Small intestine (tissue), 16 donors: ENCODE measurements at places on chromosomes 1 and 21. TPM values are rescaled to one million over a fixed set of nuclear protein-coding genes. Genes with fewer than 3 reads are reported as not detected.
A peak's percentile ranks its signal among the peaks of the same experiment; 100 is the strongest.

The TAL1 gene
- polyA plus RNA-seq: 1.4 TPM

DNA sequence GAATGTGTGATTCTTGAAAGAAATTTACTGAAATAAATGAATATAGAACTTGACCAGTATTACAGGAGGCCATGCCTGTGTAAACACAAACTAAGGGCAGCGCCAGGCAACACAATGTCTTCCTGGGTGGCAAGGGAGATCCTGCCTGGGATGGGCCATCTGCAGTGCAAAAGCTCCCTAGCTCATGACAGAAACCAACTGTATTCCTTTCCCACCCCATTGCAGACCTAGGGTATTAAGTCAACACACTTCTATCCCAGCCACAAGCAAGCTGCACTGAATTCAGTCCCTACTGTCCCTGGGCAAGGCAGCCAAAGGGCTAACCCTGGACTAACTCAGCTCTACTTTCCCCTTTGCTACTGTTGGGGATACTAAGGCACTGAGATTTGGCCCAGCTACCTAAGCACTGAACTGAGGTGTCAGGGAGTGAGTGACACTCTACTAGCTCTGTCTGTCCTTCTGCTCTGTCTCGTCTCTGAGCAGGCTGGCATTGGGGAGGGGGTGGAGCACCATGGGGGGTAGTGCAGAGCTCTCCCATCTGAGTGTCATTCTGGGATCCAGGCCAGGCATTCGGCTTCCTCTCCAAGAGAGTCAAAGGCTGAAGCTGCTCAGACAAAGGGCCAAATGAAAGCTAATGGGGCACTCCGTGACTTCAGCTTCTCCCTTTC is 2.5 kb downstream of the INKA2 start:
- no peak overlapping the region for H3K4me3 ChIP-seq
- H3K27me3 ChIP-seq: no peaks in the 10 kb centered on the region
- no peak for DNase-seq
- no peak overlapping the region for H3K27ac ChIP-seq
- H3K4me1 ChIP-seq: peaks cover 31% of the 10 kb centered on the region

The TMCC2 gene
- polyA plus RNA-seq: 0.54 TPM

DNA sequence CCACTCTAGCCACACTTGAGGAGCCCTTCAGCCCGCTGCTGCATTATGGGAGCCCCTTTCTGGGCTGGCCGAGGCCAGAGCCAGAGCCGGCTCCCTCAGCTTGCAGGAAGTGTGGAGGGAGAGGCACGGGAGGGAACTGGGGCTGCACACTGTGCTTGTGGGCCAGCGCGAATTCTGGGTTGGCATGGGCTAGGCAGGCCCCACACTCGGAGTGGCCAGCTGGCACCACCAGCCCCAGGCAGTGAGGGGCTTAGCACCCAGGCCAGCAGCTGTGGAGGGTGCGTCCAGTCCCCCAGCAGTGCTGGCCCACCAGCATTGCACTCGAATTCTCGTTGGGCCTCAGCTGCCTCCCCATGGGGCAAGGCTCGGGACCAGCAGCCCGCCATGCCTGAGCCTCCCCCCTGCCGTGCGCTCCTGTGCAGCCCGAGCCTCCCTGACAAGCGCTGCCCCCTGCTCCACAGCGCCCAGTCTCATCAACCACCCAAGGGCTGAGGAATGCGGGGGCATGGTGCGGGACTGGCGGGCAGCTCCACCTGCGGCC is 785.9 kb upstream of the TPTE start:
- no peak overlapping the region for H3K4me3 ChIP-seq
- H3K27ac ChIP-seq: no peak overlapping the region
- H3K36me3 ChIP-seq: no peaks in the 10 kb centered on the region
- no peaks in the 10 kb centered on the region for H3K27me3 ChIP-seq

GRCh38 chr1:182146286-182146685 is 84.8 kb upstream of the ZNF648 start:
- H3K4me3 ChIP-seq: no peak overlapping the region
- H3K27me3 ChIP-seq: no peaks in the 10 kb centered on the region
- no peak overlapping the region for H3K27ac ChIP-seq
- H3K4me1 ChIP-seq: peaks cover 13% of the 10 kb centered on the region

DNA sequence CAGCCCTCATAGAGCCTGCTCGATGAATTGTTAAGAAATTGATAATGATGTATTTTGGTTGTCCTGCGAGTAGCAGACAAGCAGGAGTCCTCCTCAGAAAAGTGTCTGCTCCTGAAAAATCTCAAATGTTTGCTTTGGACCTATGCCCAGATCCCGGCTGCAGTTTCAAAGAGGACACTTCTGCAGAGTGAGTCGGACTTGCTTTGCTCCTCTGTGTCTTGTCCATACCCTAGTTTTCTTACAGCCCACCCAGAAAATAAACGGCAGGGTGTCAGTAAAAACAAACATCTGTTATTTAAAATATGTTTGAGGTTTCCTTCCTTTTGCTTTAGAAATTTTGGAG is 2.8 kb downstream of the S100A10 start:
- H3K4me1 ChIP-seq: peaks cover 44% of the 10 kb centered on the region
- peak overlapping the region; percentile 84 for H3K4me3 ChIP-seq
- H3K36me3 ChIP-seq: no peaks in the 10 kb centered on the region
- no peaks in the 10 kb centered on the region for H3K27me3 ChIP-seq

The TMEM222 gene
- polyA plus RNA-seq: 51.7 TPM

The ERRFI1 gene
- 35.7 TPM for polyA plus RNA-seq

DNA sequence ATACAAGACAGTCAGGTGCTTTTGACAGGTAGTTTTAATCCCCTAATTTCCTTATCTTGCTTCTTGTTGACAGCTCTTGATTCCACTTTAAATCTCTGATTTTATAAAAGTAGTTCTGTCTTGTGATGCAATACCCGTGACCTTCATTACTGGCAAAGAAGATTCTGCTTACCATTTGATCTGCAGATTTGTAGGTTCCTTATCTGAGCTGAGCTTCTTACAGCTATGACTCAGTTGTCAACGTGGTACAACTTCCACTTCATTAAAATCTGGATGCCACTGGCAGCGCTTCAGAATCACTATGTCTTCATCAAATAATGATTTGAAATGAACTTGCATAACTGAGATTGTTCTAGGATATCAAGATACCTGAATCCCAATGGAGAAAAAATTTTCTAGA is 543.6 kb upstream of the B3GALT2 start:
- no peak for DNase-seq
- no peaks in the 10 kb centered on the region for H3K36me3 ChIP-seq
- no peaks in the 10 kb centered on the region for H3K4me1 ChIP-seq
- H3K27ac ChIP-seq: no peak overlapping the region
